Breast epithelium (tissue), 4 donors: ENCODE measurements at places on chromosomes 11 and 22.

DNA sequence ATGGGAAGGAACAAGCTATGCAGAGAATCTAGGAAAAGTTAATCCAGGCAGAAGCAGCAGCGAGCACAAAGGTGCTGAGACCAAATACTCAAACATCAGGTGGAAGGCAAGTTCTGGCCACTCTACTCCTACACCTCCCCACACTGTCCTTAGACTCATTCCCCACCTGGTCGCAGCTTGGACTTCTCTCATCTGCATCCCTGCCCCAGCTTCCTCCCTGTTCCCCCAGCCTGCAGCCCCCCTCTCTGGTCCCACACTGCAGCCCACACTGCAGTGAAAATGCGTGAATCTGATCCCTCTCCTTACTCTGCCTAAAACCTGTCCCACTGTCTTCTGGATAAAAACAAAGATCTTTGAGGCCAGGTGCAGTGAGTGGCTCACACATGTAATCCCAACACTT, 9.1 kb downstream of the TPBGL start:
- peak; percentile 24 for DNase-seq

DNA sequence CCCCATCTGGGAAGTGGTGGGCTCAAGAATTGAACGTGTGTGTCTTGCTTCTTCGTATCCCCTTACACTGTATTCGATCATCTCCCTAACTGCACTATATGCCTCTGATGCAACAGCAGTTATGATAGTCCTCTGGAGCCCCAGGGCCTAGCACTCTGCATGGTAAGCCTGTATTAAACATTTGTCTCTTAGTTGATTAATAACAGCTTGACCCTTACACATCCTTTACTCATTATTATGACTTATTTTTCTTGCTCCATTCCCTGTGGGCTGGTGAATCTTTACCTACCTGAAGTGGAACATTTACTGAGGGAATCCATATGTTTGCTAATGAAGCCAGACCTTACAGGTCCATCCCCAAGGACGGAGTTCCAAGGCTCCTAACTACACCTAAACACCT, 5.6 kb downstream of the STX3 start:
- no peak for DNase-seq

DNA sequence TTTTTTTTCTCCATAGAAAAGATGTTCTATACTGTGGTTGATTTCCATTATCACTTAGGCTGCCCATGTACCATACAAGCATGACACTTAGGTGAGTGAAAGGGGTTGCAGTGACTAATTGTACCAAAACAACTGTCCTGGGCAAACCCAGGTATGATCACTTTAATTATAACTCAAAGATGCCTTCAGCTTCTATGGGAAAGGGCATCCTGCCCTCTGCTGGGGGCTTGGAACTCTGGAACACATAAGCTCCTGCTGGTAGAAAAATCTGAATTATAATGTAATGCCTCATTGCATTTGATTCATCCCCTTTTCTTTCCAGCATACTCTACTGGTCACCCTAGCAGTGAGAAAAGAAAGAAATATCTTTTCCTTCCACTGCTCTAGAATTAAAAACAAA, 206.3 kb downstream of the DDX10 start:
- no peak for DNase-seq

DNA sequence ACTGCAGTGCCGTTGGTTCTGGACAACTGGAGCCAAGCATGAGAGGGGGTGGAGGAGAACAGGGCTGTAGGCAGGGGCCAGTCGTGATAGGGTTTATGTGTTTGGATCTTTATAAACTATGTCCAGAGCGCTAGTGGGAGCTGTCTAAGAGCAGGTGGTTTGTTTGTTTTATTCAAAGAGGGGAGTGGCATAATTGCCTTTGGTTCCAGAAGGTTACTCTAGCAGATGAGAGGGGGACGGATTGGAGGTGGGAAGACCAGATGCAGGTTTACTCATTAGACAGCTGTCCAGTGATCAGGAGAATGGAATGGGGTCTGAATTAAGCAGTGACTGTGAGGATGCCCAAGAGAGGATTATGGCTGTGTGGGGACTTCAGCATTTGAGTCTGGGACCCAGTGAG, 109.3 kb upstream of the TBCEL start:
- no peak for DNase-seq
